ENCODE measurements at places on chromosomes 2 and 18.

DNA sequence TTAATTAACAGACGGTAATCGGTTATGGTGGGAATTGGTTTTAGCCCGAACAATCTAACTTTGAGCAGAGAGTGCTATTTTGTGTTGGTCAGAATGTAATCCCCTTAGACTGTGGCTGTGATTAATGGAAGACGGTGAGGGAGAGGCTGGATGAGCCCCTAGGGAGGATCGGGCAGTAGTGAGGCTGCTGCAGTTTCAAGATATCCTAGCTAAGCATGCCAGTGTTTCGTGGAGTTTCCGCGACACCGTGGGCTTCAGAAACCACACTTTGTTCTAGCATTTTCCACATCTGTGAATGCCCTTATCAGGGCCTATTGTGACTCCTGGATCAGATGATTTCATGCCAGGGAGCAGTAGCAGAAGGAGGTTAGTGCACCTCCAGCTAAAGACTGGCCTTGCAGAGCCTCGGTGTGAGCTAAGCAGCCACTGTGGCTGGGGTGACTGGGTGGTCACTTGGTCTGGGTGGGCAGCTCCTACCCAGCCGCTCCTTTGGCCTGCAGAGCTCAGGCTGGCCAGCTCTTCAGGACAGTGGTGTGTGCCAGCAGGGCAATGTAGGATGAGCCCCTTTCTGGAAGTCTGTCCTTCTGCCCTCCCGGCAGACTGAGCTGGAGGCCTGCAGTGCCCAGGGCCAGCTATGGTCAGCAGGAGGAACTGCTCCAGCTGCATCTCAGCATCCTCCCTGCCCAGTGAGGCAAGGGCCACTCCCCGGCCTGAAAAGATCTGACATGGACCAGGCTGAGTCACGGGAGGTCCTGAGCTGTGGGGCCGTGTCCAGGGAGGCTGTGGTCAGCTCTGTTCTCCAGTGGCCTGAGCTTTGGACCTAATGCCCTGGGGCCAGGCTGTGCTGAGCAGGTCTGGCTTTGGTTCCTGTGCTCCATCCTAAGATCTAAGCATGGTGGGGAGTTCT, 142.6 kb upstream of the GPC1 start:
- DNase-seq = no peak

DNA sequence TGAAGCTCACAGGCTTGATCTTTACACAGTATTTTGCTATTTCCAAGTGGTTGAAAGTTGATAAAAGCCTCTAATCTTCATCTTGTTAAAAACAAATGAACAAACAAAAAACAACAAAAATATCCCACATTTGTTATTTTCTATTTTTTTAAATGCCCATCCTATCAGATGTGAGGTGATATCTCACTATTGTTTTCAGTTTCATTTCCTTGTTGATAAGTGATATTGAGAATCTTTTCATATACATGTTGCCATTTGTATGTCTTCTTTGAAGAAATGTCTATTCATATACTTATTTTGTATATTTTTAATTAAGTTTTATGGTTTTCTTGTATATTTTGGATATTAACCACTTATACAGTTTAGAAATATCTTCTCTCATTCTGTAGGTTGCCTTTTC, 175.8 kb downstream of the CALCRL start:
- no peak for DNase-seq

DNA sequence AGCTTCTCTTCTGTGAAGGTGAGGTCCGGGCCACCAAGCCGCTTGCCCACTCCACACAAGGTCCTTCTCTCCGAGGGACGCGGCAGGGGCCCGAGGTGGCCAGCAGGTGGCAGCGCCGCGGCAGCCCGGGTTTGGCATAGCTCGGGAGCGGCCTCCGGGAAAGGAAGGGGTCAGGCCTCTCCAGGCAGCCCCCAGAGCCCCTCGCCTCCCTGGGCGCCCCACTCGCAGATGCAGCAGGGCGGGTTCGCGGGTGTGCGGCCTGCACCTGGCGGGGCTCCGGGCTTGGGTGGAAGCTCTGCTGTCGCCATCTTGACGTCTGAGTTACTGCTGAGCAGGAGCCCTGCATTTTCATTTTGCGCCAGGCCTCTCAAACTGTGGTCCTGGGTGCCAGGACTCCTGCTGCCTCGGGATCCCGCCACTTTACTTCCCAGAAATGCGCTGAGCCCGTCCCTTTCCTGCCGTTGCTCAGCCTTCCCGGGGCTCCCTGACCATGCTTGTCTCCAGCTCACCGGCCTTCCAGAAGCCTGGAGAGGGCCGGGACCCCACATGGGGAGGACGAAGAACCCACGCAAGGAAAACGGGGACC, 18.6 kb upstream of the NCL start:
- peak; percentile 46 for DNase-seq

DNA sequence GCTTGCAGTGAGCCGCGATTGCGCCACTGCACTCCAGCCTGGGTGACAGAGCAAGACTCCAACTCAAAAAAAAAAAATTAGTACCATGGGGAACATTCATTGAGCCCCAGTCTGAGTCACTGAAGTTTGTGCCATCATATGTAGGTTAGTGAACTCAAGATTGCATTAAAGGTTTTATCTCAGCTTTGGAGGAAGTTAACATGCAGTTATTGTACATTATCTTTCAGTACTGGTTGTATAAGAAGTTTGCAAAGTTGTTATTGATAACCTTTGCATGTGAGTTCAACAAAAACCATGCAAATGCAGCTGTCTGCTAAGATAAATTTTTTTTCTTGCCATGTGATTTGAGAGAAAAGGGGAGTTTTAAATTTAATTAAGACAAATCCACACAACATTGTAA, 95.7 kb downstream of the MEIS1 start:
- no peak for DNase-seq

- DNase-seq = no peak
Measured at GRCh38 chr2:70412294-70413070, 110.6 kb upstream of the FAM136A start.

DNA sequence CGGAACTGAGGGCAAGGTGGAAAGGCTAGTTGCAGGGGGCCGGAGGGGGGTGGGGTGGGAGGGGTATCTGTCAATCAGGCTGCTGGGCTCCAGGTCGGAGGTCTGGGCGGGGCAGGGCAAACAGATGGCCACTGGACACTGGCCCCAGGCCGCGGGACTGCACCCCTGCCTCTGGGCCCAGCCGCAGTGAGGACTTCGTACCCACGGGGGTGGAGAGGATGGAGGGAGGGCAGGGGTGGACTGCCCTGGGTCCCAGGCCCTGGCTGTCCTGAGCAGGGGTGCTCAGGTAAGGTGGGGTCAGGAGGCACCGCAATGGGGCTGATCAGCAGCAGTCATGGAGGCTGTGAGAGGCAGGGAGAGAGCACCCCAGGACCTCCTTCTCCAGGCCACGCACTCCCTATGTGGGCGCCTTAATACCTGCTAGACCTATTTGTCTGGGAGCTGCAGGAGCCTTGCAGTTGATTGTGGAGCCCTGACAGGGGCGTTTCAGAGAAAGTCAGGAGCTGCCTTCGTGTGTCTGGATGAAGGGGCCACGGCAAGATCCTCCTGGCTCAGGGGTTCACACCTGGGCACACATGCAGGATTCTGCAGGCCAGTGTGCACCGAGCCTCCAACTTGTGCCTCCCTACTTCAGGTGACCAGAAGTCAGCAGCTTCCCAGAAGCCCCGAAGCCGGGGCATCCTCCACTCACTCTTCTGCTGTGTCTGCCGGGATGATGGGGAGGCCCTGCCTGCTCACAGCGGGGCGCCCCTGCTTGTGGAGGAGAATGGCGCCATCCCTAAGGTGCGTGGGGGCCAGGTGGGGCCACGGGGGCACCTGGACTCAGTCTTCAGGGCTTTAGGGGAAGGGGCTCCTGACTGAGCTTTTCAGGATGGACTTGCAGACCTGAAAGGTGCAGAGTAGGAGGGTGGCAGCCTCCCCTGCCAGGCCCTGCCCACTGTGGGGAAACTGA, 1.5 kb downstream of the CTDSP1 start:
- DNase-seq = no peak

GRCh38 chr2:184906709-184907108, 308.4 kb downstream of the ZNF804A start:
- no peak for DNase-seq

Data from stimulated activated CD8-positive, alpha-beta memory T cell treated with anti-CD3 and anti-CD28 coated beads, Interleukin-15, amount 100 ng/mL, for 4 hours (primary cell).